ENCODE measurements at places on chromosomes 2 and 18.

DNA sequence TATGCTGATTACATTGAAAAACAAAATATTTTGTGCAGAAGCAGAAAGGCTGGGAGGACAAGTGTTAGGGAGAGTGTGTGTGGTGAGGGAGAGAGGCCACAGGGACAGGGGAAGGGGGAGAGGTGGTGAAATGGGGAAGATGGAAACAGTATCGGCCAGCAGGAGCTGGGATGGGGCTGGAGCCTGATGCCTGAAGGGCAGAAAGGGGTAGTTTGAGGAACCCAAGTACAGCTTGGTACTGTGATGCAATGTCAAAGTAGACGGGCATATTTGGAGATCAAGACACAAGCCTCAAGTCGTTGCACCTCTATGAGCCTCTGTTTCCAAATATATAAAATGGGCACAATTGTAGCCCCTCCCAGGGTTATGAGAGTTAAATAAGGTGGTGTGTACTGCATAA, 152.1 kb downstream of the LPIN1 start:
- no peak for DNase-seq

DNA sequence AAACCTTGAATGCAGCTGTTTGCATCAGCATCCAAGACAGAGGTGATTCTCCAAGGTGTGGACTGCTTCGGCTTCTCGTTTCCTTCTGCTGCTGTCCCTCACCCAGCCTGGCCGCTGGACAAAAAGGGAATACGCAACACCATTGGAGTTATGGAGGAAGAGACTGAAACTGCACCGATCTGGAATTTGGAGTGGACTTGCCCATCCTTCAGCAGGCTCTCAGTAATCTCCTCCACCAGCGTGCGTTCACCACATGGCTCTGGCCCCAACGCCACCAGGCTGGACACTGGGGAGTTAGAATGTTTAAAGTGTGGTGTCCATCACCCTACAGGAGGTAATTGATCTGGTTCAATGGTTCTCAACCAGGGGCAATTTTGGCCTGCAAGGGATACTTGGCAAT, 41.4 kb upstream of the ID2 start:
- DNase-seq = no peak

DNA sequence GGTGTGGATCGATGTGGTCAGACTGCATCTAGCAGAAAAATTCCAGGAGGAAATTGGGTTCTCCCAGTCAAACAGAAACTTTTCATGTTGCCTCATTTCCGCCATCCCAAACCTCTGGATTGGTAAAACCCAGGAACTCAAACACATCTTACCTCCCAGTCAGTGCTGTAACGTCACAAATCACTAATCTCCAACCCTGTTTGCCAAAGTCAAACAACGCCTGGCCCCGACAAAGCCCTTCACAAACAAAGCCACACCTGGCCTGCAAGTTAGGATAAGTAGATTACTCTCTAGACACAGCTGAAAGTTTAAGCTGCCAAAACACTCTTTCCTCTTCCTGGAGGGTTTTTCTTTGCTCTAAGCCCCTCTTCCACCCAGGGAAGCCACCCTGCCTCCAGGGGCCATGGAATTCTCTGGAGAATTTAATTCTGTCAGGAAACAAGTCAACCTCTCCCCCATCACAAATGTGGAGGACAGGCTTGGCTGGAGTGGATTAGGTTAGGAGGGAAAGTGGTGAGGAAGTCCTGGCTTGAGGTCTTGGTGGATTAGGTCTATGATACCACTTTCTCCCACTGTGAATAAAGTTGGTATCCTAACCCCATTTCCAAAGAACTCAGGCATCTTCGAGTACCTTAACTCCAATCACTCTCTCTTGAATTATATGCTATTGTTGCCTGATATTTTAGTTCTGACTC, 86.7 kb downstream of the LYPD6B start:
- peak; percentile 54 for DNase-seq

- no peak for DNase-seq
These were observed 122.9 kb downstream of the COPS8 start for GRCh38 chr2:237208373-237209260.

DNA sequence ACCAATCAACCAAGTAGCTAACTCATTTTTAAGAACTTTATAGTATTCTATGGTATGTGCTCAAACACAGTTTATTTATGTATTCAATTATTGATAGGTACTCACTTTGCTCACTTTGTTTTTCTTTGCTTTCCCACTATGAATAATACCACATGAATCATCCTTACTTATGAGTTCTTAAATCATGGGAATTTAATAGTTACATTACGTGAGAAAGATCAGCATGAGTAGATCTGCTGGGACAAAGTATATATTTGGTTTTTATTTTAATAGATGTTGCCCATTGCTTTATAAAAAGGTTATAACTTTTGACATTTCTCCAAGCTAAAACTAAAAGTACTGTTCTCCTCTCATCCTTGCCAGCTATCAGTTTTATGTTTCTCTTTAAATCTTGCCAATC, 390.7 kb downstream of the LRATD1 start:
- DNase-seq = no peak

- DNase-seq = no peak
These were observed 30.0 kb downstream of the REEP1 start for GRCh38 chr2:86307431-86307830.

Data from HuH-7 (cell line).